Right lobe of liver (tissue), 6 donors: ENCODE measurements at places on chromosomes 2 and 18. TPM values are rescaled to one million over a fixed set of nuclear protein-coding genes. Genes with fewer than 3 reads are reported as not detected.
A peak's percentile ranks its signal among the peaks of the same experiment; 100 is the strongest.

DNA sequence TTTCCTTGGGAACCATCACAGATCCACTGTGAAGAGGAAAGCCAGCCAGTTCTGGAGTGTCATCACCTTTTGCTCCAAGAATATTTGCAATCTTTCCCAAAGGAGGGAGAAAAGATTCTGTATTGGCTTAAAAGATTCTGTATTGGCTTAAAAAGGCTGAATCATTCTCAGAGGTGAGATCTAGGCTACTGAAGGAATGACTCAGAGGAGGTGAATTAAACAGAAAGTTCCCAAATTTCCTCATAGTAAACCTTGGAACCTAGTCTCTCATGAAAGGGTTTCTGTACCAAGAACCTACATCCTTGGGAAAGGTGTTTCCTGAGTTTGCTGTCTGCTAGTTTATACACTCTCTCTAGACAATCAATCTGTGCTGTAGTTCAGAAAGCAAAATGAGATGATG lies 34.1 kb upstream of the GRB14 start:
- no peak for DNase-seq

DNA sequence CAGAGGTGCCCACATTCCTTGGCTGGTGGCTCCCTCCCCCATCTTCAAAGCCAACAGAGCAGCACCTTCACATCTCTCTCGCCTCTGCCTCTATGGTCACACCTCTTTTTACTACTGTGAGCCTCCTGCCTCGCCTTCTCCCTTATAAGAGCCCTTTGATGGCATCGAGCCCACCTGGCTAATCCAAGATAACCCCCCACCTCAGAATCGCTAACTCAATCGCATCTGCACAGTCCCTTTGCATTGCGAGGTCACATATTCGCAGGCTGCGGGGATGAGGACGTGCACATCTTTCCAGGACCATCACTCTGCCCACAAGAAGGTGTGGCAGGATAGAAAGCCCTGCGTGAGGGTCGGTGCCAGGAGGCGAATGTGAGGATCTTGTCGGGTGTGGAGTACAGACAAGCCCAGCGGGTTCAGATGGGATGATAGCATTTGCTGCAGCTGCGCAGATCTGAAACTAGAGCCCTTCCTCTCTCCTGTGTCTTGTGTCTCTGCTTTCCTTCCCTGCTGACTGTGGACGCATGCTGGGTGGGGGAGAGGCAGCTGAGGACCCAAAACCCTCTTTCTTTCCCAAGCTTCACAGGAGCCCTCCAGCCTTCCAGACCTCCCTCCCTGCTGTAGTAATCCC lies 148.3 kb upstream of the HDAC4 start:
- no peak for DNase-seq

- DNase-seq: no peak
These were observed 627.6 kb downstream of the CCDC85A start for GRCh38 chr2:56811401-56811800.

DNA sequence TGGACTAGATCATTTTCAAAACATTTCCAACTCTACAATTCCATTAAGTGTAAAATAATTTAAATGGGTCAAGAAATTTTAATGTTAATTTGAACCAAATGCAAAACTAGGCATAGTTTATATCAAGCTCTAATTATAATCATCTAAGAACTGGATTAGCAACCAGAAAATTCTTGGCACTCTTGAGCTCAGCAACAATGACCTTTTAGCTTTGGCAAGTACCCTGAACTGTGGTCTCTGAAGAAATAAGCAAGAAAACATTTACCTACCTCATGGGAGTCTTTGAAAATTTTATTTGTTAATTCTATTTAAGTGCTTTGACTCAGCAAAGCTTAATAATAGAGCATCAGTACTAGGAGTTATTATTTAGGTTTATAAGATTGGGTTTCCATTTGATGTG lies 313.2 kb downstream of the SATB2 start:
- no peak for DNase-seq

DNA sequence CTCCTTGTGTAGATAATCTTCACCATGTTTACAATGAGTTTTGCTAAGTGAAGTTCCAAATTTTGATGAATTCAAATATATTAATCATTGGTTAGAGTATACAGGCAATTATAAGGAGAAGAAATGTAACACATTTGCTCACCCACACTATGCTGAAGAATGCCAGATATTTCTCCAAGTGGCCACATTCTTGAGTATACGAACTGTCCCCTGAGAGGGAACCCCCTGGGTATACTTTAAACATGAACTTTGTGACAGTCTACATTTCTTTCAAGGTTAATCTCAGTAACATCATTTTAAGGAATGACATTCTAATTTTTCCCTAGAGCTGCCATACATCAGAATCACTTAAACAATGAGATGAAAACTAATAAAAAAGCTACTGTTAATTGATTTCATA lies 39.8 kb upstream of the CDKL4 start:
- no peak for DNase-seq

GRCh38 chr18:2978208-2978607 lies 34.7 kb downstream of the LPIN2 start:
- DNase-seq: no peak

- DNase-seq: no peak
These were observed 110.0 kb downstream of the ZNF516 start for GRCh38 chr18:76384861-76385680.

- DNase-seq: no peak
These were observed 1337.2 kb upstream of the NRXN1 start for GRCh38 chr2:52369178-52369577.

The ABHD3 gene
- 22.2 TPM for total RNA-seq

The REEP1 gene
- total RNA-seq: 0.61 TPM

DNA sequence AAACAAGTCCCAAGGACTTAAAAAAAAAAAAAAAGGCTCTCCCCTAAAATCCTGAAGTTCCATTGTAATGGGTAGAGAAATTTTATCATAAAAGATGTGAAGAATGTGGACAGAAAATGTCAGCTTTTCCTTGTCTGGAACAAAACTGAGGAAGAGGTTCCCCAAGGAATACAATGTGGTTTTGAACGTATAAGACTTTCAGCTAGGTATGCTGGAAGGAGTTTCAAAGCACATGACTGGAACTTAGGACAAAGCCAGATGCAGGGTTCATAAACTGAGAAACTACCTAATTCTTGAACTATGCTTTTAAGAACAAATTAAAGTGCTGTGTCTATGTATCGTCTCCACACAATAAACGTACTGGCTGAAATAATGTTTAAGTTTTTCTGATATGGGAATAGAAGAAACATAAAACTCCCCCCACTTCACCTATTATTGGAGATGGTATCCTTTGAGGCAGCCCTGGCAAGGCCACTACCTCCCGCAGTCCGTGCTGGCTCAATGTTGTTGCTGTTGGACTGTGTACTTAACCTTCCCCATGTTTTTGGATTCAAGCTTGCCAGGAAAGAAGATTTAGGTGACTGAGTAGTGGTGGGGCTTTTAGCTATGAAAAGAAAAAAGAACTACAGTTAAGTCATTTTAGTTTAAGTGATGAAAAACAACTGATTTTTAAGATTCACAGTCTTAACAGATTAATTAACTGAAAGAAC lies 84.2 kb upstream of the DNER start:
- peak; percentile 24 for DNase-seq

DNA sequence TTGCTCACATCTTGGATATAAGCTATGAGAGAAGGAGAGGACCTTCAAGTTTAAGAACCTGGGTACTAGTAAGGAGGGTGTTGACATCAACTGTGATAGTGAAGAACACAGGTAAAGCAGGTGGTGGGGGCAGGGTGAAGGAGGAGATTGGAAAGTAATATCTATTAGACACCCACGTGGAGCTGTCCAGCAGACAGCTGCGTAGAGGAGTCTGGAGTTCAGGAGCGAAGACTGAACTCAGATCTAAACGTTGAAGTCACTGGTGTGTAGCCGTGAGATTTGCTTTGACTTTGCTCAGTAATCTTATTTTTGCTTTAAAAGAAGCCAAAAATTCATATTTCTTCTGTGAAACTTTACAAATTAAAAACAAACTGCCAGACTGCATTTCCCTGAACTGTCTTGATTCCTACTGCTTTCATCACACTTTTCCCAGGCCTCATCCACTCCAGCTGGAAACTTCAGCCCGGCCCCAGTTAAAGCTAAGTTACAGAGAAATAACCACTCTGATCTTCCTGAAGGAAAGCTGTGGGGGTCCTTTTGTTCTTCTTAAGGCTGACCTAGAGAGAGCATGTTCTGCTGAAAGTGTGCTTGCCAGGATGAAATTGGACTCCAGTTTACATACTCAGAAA lies 533.3 kb downstream of the CNTNAP5 start:
- no peak for DNase-seq

- DNase-seq: no peak
These were observed 6.9 kb downstream of the AMER3 start for GRCh38 chr2:130762031-130762909.

- DNase-seq: no peak
These were observed 17.8 kb downstream of the CRIM1 start for GRCh38 chr2:36373149-36373926.
